Smooth muscle cell of the coronary artery (primary cell): ENCODE measurements at places on chromosomes 16 and 17. TPM values are rescaled to one million over a fixed set of nuclear protein-coding genes. Genes with fewer than 3 reads are reported as not detected.

SEPTIN12 gene
- total RNA-seq: not detected in 2 replicates

ENPP7 gene
- total RNA-seq: not detected in 2 replicates

OTOP2 gene
- total RNA-seq: not detected in 2 replicates

MYO15B gene
- total RNA-seq: 1.6 and 4.0 TPM in 2 replicates

CORO1A gene
- 0.47 and 1.9 TPM in 2 replicates for total RNA-seq

SULT1A2 gene
- 0.23 TPM in 1 of 2 replicates, not detected in the other for total RNA-seq

ACSM2A gene
- total RNA-seq: not detected in 2 replicates

TPSAB1 gene
- total RNA-seq: not detected in 2 replicates

MMP15 gene
- 1.7 and 3.2 TPM in 2 replicates for total RNA-seq

RGS11 gene
- 1.2 and 10.1 TPM in 2 replicates for total RNA-seq

CD300LD gene
- total RNA-seq: not detected in 2 replicates

HSDL1 gene
- 16.5 and 20.6 TPM in 2 replicates for total RNA-seq

DNAH3 gene
- under 0.01 TPM in 1 of 2 replicates, not detected in the other for total RNA-seq

USB1 gene
- total RNA-seq: 18.3 and 30.1 TPM in 2 replicates

KRT32 gene
- total RNA-seq: not detected in 2 replicates

PLCG2 gene
- total RNA-seq: 0.08 and 1.2 TPM in 2 replicates

TP53TG3F gene
- not detected in 2 replicates for total RNA-seq

CASKIN2 gene
- total RNA-seq: 4.4 and 5.9 TPM in 2 replicates

SEPTIN1 gene
- 0.12 and 0.15 TPM in 2 replicates for total RNA-seq

OR2C1 gene
- 0.08 and 0.23 TPM in 2 replicates for total RNA-seq

RASL10B gene
- 0.98 and 1.6 TPM in 2 replicates for total RNA-seq

NLRC3 gene
- under 0.01 TPM in 2 replicates for total RNA-seq

CEMP1 gene
- total RNA-seq: 0.08 and 0.12 TPM in 2 replicates

OTOA gene
- not detected in 2 replicates for total RNA-seq

FNDC8 gene
- not detected in 2 replicates for total RNA-seq

PARD6A gene
- 0.60 and 1.1 TPM in 2 replicates for total RNA-seq

KCNH4 gene
- total RNA-seq: 0.12 TPM in 1 of 2 replicates, not detected in the other

TMIGD1 gene
- total RNA-seq: not detected in 2 replicates

CBLN1 gene
- total RNA-seq: not detected in 2 replicates

TMC8 gene
- not detected in 2 replicates for total RNA-seq

GPT2 gene
- total RNA-seq: 7.0 and 25.9 TPM in 2 replicates

ZNF385C gene
- total RNA-seq: under 0.01 TPM in 1 of 2 replicates, not detected in the other

TBC1D26 gene
- under 0.01 and 0.08 TPM in 2 replicates for total RNA-seq

HOXB7 gene
- 0.30 TPM in 1 of 2 replicates, not detected in the other for total RNA-seq

FKBP10 gene
- 494 and 761 TPM in 2 replicates for total RNA-seq

SCARF1 gene
- 0.23 and 0.94 TPM in 2 replicates for total RNA-seq

JPH3 gene
- not detected in 2 replicates for total RNA-seq

ICAM2 gene
- total RNA-seq: 1.8 and 7.6 TPM in 2 replicates

PRSS53 gene
- total RNA-seq: 1.2 and 1.5 TPM in 2 replicates

KRT28 gene
- not detected in 2 replicates for total RNA-seq

GRIN2A gene
- under 0.01 and 0.12 TPM in 2 replicates for total RNA-seq

SPDYE4 gene
- total RNA-seq: not detected in 2 replicates

KRT39 gene
- total RNA-seq: 0.12 TPM in 1 of 2 replicates, not detected in the other

EVPLL gene
- not detected in 2 replicates for total RNA-seq

DOC2B gene
- total RNA-seq: not detected in 2 replicates

TBX2 gene
- total RNA-seq: 3.5 and 6.4 TPM in 2 replicates

PYDC1 gene
- not detected in 2 replicates for total RNA-seq

OR1D5 gene
- total RNA-seq: not detected in 2 replicates

PPY gene
- total RNA-seq: not detected in 2 replicates

GSPT1 gene
- 18.6 and 40.5 TPM in 2 replicates for total RNA-seq

PPP1R27 gene
- 0.15 TPM in 1 of 2 replicates, not detected in the other for total RNA-seq

KRTAP4-3 gene
- total RNA-seq: not detected in 2 replicates

MEOX1 gene
- under 0.01 and 0.75 TPM in 2 replicates for total RNA-seq

SMIM36 gene
- not detected in 2 replicates for total RNA-seq

TMC5 gene
- total RNA-seq: not detected in 2 replicates

KRT20 gene
- not detected in 2 replicates for total RNA-seq

PDF gene
- 5.4 and 12.4 TPM in 2 replicates for total RNA-seq

SDR42E2 gene
- total RNA-seq: 0.08 TPM in 1 of 2 replicates, not detected in the other
